ENCODE measurements at places on chromosomes 4 and X. TPM values are rescaled to one million over a fixed set of nuclear protein-coding genes. Genes with fewer than 3 reads are reported as not detected.

Gene HMGB3
- 149 TPM for total RNA-seq

Gene DDIT4L
- total RNA-seq: 1.0 TPM

- no peak for DNase-seq
- H3K27me3 ChIP-seq: no peaks in the 10 kb centered on the region
Observed at GRCh38 chr4:54779476-54780148, 121.9 kb downstream of the KIT start.

GRCh38 chr4:125268068-125268755, 46.5 kb upstream of the FAT4 start:
- H3K4me3 ChIP-seq: no peak overlapping the region
- H3K27me3 ChIP-seq: no peaks in the 10 kb centered on the region
- H3K36me3 ChIP-seq: no peaks in the 10 kb centered on the region
- no peaks in the 10 kb centered on the region for H3K4me1 ChIP-seq
- no peak for DNase-seq

DNA sequence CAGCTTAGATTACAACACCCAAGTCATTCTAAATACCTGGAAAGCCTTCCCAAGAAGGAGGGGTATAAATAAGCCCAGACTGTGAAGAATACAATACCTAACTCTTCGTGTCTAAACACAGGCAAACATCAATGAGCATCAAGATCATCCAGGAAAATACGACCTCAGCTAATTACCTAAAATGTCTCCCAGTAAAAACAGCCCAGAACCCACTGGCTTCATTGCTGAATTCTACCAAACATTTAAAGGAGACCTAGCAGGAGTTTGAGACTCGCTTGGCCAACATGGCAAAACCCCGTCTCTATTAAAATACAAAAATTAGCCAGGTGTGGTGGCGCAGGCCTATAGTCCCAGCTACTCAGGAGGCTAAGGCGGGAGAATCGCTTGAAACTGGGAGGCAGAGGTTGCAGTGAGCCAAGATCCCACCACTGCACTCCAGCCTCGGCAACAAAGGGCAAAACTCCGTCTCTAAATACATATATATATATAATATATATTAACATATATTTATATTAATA, 19.1 kb upstream of the HSFX4 start:
- H3K4me1 ChIP-seq: no peaks in the 10 kb centered on the region
- no peaks in the 10 kb centered on the region for H3K27me3 ChIP-seq
- H3K36me3 ChIP-seq: no peaks in the 10 kb centered on the region
- no peak overlapping the region for H3K4me3 ChIP-seq
- no peak for DNase-seq

All from PC-9 (cell line).